ENCODE measurements at places on chromosomes 12 and 14.

DNA sequence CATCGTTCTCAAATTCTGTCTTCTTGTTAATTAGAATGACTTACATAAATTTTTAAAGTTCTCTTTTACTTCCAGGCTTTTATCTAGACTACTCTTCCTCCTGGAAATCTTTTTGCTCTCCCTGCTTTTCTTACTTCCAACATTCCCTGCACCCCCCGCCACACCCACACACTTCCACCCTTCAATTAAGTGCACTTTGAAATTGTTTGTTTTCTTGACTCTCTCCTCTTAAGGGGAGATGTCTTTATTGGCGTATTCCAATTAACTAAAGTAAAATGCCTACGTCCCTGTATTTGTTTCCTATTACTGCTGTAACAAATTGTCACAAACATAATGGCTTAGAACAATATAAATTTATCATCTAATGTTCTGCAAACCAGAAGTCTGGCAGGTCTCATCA, 125.2 kb upstream of the KRR1 start:
- no peak for DNase-seq

- DNase-seq: no peak
These were observed 8.0 kb downstream of the ASPG start for GRCh38 chr14:104093366-104094055.

DNA sequence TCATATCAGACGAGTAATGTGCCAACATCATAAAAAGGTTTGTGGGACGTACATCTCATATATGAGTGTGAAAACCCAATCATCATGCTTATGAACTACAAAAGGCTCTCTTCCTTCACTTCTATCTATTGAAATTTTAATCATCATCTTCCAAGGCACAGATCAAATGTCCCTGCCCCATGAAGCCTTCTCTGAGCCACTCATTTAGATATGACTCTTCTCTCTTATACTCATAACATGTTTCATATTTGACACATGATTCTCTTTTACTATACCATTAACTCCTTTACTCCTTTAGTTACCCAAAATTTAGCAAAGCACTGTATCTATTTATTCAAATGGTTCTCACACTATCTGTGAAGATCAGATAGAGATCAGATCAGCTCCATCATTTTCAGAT, 22.2 kb downstream of the RALGAPA1 start:
- DNase-seq: no peak

DNA sequence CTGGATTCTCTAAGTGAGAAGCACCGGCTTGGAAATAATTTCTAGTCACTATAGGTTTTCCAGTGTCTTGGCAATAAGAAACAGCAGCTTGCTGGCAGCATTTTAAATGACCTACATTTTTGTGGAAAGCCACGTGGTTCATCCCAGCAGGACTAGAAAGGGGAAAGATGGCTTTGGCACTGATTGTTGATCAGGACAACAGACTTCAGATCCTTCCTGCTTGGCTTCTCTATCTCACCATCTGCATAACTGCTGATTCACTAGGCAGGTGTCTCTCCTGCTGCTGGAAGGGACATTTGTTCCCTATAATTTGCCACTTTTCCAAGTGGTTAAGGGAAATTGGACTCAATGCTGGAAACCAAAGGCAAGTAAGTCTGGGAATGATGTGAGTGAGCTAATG, 131.0 kb downstream of the TTC8 start:
- no peak for DNase-seq

DNA sequence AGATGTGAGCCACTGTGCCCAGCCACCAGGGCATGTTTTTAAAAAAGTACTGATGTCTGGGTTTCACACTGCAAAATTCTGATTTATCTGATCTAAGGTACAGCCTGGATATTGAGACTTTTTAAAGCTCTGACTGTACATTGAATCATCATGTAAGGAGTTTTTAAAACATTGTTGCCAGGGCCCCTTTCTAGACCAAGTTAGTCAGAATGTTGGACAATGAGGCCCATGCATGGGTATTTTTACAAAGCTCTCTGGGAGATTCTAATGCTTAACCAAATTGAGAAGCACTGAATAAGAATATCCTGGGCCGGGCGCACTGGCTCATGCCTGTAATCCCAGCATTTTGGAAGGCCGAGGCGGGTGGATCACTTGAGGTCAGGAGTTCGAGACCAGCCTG, 16.7 kb downstream of the TMEM19 start:
- DNase-seq: no peak

DNA sequence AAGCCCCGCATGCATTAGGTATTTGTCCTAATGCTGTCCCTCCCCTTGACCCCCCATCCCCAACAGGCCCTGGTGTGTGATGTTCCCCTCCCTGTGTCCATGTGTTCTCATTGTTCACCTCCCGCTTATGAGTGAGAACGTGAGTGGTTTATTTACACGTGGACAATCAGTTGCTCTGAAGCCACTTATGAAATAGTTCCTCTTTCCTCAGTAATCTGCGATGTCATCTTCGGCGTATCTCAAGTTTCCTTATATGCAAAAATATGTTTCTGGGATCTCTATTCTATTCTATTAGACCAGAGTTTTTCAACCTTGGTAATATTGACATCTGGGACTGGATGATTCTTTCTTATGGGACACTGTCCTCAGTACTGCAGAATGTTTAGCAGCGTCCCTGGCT, 56.0 kb upstream of the DCD start:
- no peak for DNase-seq

- no peak for DNase-seq
These were observed 34.7 kb upstream of the FZD10 start for GRCh38 chr12:130127532-130127911.

GRCh38 chr12:49621651-49622500, 1.5 kb upstream of the PRPF40B start:
- no peak for DNase-seq

DNA sequence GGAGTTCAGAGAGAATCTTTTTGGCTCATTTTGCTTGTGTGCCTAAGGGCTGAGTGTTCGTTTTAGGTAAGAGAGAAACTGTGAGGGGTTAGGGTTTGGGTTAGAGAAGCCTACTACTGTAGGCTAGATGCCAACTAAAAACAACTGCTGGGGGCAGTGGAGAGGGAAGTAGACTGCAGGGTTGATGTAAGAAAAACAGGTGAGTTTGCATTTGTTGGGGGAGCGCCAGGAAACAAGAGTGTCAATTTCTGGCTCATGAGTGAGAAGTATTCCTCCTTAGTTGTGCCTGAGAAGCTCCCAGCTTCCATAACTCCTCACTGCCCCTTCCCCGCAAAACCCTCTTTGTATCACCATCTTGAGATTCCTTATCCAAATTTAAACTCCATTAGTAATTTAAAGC, 92.3 kb downstream of the DERA start:
- DNase-seq: no peak

Measured in hepatic stellate cell (primary cell).